ENCODE measurements at places on chromosomes 11 and 22.

- no peak for DNase-seq
These were observed 232.7 kb downstream of the DSCAML1 start for GRCh38 chr11:117564321-117564720.

DNA sequence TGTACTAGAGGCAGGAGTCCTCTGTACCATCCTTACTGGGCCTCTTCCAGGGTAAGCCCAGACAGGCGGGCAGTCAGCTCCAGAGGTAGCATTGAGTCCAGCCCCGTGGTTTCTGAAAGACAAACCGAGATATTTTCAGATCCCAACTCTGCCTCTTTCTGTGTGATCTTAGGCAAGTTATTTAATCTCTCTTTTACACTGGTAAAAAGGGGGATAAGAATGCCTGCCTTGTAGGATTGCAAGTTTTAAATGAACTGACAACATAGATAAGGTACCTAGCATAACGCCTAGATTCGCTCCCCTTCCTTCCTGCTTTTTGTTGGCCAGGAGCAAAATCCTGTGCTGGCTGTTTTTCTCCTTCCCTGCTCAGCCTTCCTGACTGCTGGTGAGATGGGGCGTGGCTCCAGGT is 56.4 kb upstream of the NNMT start:
- no peak for DNase-seq

DNA sequence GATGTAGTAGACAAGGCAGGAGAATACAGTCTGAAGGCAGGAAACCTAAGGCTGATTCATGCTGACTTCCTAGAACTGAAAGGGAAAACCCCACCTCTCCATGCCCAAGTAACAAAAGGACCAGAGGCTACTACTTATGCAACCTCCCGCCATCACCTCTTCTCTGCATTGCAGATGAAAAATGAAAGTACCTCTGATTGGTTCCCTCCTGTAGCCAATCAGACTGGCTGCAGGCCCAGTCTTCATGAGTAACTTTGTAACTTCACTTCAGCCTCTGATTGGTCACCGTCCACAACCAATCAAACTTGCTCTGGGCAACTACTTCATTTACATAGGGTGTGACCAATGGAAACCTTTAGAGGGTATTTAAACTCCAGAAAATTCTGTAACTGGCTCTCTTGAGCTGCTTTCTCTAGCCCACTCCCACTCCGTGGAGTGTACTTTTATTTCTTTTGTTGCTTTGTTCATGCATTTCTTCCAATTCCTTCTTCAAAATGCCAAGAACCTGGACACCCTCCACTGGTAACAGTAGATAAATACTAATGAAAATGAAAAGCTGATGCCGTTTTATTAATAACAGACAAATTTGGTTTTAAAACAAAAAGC is 5.2 kb upstream of the MAP6 start:
- DNase-seq, result no peak

- DNase-seq, result no peak
These were observed 346 bp downstream of the PPFIBP2 start for GRCh38 chr11:7514099-7514591.

DNA sequence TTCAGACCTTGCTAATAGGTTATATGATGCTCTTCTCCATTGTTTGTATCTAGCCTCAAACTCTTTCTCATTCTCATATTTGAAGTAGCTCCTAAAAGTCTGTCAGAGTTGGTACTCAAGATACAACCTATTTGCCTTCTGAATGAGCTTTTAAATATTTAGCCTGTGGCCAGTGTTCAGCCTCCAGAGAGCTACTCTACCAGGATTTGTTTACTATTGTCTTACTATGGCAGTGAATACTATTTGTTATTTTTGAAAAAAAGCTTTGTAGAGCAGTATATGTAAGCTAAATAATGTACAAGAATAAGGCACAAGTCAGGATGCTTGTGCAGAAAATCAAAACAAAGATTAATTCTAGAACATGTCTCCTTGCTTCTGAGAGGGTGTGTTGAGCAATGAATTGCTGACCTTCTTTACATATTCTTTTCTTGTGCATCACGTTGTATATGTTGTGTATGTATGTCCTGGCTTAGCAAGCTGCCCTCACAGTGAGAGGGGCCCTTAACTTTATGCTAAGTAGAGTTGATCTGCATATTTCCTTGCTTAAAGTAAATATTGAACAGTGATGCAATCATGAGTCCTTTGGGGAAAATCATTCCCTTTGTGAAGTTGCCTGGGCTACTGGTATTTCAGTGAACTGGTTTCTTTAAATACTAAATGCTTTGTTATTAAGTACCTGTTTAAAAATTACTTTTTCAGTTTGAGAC is 438.0 kb downstream of the LUZP2 start:
- no peak for DNase-seq

- no peak for DNase-seq
These were observed 8.8 kb downstream of the ASPHD2 start for GRCh38 chr22:26437694-26438392.

- peak; percentile 16 for DNase-seq
These were observed 816 bp upstream of the PLEKHA7 start for GRCh38 chr11:17014833-17015626.

DNA sequence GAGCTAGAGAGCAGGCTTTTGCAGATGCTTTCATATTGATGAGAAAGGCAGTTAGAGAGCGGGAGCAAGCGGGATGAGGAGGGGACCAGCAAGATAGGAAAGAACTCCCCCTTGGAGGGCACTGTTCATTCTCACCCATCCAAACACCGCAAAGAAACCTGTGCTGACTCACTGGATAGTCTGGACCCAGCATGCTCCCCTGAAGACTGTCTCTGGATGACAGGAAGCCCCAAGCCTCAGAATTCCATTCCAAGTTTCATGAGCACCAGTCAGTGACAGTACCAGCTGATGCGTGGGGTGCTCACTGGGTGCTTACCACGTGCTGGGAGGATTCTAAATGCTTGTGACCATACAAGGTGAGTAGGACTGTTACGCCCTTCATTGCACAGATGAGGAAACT is 34.2 kb downstream of the MICAL3 start:
- no peak for DNase-seq

- DNase-seq, result no peak
These were observed 49.7 kb downstream of the EXT2 start for GRCh38 chr11:44145011-44145775.

GRCh38 chr11:80155412-80156017 is 714.7 kb upstream of the TENM4 start:
- peak; percentile 44 for DNase-seq

GRCh38 chr11:846496-847098 is 3.9 kb downstream of the TSPAN4 start:
- DNase-seq, result no peak

GRCh38 chr11:4699697-4700435 is 2.2 kb upstream of the OR51E2 start:
- DNase-seq, result no peak

GRCh38 chr11:112777283-112777751 is 183.9 kb upstream of the NCAM1 start:
- DNase-seq, result peak; percentile 76

DNA sequence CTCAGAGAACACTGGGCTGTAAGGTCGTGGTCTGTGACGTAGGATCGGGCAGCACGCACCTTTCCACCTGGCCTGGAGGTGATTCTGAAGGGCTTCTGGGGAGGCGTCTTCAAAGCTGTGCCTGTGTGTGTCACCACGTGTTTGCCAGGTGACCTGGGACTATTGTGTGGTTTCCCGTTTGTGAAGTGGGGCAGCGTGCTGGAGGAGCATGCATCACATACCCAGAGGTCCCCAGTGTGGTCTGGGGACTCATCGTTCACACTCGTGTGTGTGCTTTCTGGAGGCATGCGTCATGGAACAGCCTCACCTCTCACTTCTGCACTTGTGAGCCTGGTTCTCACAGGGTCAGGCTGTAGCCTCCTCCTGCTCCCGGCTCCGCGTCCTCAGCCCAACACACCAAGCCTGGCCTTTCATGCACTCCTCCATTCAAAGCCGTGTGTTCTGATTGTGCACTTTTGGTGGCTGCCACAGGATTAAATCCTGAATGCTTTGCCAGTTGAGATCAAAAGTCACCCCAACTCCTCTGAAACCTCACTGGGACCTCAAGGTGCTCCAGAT is 106.3 kb downstream of the KCNQ1OT1 start:
- no peak for DNase-seq

- no peak for DNase-seq
These were observed 29.2 kb upstream of the CRYBB3 start for GRCh38 chr22:25170426-25170980.

GRCh38 chr11:10309163-10310093 is 4.6 kb downstream of the ADM start:
- no peak for DNase-seq

- DNase-seq, result peak; percentile 39
These were observed 22.9 kb upstream of the A4GALT start for GRCh38 chr22:42743501-42743991.

DNA sequence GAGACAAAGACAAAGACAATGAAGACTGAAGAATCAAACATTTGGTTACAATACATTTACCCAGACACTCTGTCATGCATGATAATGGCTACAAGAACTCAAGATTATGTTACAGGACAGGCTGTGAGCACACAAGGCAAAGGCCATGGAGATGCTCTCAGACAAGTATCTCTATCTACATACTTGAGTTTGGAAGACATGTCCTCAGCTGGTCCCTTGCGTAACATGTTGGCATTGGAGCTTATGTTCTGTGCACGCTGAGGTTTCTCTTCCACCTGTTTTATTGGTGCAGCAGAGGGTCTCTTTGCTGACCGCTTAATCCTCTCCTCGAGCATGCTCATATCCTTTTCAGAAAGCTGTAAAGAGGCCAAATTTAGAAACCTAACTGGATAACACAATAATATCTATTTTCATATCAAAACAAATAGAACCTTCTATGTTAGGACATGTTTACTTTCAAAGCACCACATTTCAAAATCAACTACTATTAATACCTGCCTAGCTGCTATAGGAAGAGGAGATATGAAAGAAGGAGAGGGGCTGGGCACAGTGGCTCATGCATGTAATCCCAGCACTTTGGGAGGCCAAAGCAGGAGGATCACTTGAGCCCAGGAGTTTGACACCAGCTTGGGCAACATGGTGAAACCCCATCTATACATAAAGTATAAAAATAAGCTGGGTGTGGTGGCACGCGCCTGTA is 41.6 kb downstream of the F2 start:
- no peak for DNase-seq

GRCh38 chr11:118917481-118918127 is 8.1 kb downstream of the BCL9L start:
- peak; percentile 54 for DNase-seq

DNA sequence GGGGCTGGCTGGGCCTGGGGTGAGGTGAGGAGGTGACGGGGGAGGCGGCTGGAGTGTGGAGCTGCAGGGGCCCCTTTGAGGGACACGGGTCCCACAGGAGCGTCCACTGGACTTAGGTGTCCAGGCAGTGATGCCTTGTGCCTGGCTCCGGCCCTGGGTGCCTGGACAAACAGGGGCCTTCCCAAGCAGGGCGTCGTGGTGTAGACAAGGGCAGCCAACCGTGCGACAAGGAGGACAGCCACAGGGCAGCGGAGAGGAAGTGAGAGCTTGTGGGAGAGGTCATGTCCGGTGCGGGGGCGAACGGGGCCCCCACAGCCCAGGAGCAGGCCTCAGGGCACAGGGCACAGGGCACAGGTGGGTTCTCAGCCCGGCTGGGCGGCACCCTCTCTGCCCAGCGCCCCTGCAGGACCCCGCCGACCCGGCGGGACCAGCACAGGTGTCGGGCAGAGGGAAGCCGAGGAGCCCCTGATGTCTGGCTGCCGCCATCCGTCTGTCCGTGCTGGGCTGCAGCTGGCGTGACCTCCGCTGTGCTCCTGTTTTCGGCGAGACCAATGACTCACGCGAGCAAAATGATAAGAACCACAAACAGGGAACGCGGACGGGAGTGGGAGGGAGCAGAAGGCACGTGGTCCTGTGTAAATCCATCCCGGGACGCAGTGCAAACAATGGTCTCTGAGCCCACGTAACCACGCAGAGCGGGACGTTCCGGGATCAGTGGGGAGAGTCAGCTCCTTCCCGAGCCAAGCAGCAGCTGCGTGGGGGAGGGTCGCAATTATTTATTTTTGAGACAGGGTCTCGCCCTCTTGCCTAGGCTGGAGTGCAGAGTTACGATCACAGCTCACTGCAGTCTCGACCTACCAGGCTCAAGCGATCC is 49.1 kb upstream of the A4GALT start:
- no peak for DNase-seq

DNA sequence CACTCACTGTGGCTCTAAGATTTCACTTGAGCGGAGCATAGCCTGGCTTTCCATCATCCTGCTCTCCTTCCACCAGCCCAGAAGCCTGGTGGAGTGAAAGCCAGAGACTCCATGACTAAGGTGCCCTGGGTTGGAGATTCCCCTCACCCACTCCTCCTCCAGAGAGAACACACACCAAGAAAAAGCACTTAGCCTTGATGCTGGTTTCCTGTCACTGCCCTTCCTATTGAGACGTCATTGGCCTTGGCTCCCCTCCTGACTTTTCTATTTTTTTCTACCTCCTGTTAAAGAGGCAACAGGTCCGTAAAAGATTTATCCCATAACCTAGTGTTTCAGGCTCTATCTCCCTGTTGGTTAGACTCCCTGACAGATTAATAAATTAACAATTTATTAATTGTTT is 38.5 kb upstream of the APLNR start:
- DNase-seq, result no peak

GRCh38 chr11:124481365-124482323 is 36.1 kb upstream of the OR8B8 start:
- no peak for DNase-seq

DNA sequence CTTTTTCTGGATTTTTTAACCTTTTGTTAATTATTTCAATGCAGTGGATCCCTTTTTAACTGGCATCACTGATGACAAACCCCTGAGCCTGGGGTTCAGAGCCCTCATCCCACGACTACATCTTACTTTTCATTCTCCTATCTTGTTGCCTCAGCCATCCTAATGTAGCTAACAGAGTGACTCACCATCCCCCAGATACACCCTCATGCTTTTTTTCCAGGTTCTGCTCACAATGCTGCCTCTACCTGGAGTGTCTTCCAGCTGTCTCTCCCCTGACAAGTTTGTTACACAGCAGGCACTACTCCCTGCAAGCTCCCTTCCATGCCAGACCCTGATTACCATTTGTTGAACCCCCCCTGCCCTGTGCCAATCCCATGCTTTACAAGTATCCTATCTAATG is 135.4 kb downstream of the NCAM1 start:
- DNase-seq, result no peak

GRCh38 chr11:112017538-112017937 is 7.7 kb upstream of the DLAT start:
- no peak for DNase-seq

- DNase-seq, result peak; percentile 37
These were observed 4.4 kb upstream of the PRR5 start for GRCh38 chr22:44697423-44698141.

- no peak for DNase-seq
These were observed 22.6 kb upstream of the IRAG1 start for GRCh38 chr11:10716122-10716521.

DNA sequence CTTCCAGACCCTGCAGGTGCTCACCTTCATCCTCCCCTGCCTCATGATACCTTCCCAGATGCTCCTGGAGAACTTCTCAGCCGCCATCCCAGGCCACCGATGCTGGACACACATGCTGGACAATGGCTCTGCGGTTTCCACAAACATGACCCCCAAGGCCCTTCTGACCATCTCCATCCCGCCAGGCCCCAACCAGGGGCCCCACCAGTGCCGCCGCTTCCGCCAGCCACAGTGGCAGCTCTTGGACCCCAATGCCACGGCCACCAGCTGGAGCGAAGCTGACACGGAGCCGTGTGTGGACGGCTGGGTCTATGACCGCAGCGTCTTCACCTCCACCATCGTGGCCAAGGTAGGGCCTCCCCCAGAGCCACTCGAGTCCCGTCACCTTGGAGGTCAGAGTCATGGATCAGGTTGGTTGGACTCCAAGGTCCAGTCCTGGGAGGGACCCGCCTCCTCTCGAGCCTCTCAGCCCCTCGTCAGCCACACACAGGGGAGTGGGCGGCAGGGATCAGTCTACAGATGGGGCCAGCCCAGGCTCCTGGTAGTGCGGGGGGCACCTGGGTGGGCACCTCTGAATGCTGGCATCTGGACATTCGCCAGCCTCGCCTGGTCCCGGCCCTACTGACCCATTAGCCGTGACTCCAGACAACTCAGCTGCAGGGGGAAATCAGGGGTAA is 34.8 kb upstream of the SLC22A12 start:
- no peak for DNase-seq

Data from COR-L47 (cell line).